T-helper 2 cell (primary cell): ENCODE measurements at places on chromosomes 3 and 15.

DNA sequence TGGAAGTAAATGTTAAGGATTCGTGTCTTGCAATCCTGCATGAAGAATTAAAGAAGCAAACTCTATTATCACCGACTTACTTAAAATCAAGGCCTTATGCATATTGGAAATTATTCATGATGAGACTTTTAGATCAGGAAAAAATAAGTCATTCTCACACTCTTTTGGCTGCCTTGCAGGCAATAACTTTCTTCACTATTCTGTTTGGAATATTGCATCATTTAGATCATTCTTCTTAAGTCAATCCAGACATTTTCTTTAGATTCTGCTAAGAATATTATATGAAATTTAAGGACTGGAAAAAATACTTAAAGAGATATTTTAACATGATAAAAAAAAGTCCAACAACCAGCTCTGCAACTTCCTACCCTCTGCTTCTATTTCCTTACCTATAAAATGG, 245.4 kb downstream of the LRRN1 start:
- DNase-seq: no peak

GRCh38 chr3:37466660-37467359, 292.4 kb upstream of the LRRFIP2 start:
- no peak for DNase-seq

GRCh38 chr15:83282776-83283137, 1.7 kb downstream of the BNC1 start:
- no peak for DNase-seq

DNA sequence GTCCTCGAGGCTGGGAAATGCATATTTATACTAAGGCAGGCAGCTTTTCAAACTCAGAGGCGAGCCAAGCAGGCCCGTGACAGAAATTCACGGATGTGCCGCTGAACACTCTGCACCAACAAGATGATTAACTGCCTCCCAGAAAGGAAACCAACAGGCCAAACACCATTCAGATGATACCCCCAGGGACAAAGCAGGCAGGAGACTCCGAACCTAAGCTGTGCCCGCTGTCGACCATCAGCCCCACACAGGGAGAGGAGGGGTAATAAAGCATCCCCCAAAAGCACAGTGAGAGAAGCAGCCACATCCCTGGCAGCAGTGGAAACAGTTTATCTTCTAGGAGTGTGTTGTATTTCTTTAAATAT, 31.8 kb downstream of the ADAMTS17 start:
- no peak for DNase-seq

GRCh38 chr3:119311081-119311925, 17.1 kb downstream of the ARHGAP31 start:
- DNase-seq: no peak

- no peak for DNase-seq
These were observed 24.1 kb downstream of the WDR48 start for GRCh38 chr3:39075910-39076309.

- DNase-seq: no peak
These were observed 205.0 kb downstream of the FOXP1 start for GRCh38 chr3:71378509-71378908.

GRCh38 chr3:155701882-155702465, 42.9 kb downstream of the PLCH1 start:
- no peak for DNase-seq

- DNase-seq: no peak
These were observed 389.7 kb upstream of the MDFIC2 start for GRCh38 chr3:70702132-70702531.

DNA sequence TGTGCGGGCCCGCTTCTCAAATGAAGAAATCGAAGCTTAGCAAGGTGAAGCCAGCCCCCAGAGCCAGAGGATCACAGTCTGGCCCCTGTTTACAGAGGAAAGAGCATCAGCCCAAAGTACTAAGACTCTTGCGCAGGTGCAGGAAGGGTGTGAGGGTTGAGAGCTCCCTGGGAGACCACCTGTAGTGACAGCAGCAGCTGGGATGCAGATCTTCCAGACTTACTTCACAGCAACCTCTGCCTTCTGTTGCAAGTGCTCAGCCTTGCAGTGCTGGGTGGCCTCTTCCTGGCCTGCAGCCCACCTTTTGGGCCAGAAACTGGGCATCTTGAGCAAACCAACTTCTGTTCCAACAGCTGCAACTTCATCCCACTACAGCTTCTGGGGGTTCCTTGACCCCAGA, 19.7 kb downstream of the SPATA12 start:
- DNase-seq: no peak

- no peak for DNase-seq
These were observed 276.6 kb upstream of the ZPLD1 start for GRCh38 chr3:102158080-102158740.

DNA sequence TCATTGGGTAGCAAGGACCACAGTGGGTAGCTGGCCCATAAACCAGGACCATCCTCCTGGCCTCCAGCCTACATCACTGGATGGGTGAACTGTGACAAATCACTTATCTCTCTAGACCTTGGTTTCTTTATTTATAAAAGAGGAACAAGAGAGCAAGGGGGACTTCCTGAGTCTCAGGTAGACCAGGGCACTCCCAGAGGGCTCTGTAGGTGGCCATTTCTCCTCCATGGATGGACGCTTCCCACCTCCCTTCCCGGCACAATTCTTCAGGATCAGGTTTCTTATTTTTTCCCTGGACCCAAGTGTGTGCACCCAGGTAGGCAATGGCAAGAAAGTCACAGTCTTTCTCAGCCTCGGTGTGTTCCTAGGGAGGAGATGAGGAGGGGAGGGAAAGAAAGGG, 41.4 kb upstream of the SPATA12 start:
- DNase-seq: no peak

GRCh38 chr3:39291903-39292329, 12.1 kb upstream of the CX3CR1 start:
- peak; percentile 66 for DNase-seq

- DNase-seq: peak; percentile 48
These were observed 89.4 kb downstream of the LINGO1 start for GRCh38 chr15:77543159-77543882.

GRCh38 chr3:172524611-172525010, 1.4 kb upstream of the TNFSF10 start:
- DNase-seq: no peak

- DNase-seq: no peak
These were observed 54.3 kb upstream of the AGTR1 start for GRCh38 chr3:148643389-148643840.

GRCh38 chr3:111690242-111690641, 95.1 kb upstream of the ZBED2 start:
- DNase-seq: no peak

GRCh38 chr3:71219744-71220638, 363.5 kb downstream of the FOXP1 start:
- no peak for DNase-seq

- no peak for DNase-seq
These were observed 651.4 kb upstream of the NECTIN3 start for GRCh38 chr3:110420158-110420641.

GRCh38 chr3:136078421-136079364, 113.2 kb downstream of the PPP2R3A start:
- peak; percentile 41 for DNase-seq

DNA sequence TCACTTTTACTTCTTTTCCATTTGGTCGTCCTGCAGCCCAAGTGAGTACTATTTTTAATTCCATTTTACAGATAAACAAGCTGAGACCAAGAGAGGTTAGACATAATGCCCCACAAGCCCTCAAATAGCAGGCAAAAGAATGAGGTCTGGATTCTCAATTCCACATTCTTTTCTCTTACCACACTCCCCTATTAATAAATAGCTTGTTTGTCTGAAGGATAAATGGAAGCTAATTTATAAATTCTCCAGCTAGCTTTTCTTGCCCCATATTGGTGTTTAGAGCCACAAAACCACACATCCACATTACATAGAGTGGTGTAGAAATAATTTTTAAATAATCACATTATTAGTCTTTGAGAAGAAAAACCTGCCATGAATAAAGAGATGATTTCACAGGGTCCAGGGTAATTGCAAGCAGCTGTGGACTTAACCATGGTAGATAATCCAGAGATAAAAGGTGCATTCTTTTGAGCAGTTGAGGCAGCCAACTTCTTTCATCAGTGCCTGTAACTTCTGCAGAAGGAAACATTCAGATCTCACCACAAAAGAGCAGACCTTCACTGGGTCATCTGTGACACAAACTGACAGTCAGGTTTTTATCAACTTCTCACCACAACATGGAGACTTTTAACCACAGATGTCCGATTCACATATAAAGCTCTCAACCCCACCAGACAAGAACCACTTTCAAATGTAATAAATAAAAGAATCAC, 313.4 kb upstream of the STT3B start:
- no peak for DNase-seq

GRCh38 chr3:160793722-160794252, 37.8 kb downstream of the PPM1L start:
- DNase-seq: no peak

- no peak for DNase-seq
These were observed 1283.7 kb downstream of the OTOL1 start for GRCh38 chr3:162780313-162780712.

GRCh38 chr3:170044271-170044670, 6.5 kb downstream of the GPR160 start:
- no peak for DNase-seq

GRCh38 chr3:2511356-2511755, 412.7 kb downstream of the CNTN4 start:
- DNase-seq: no peak

DNA sequence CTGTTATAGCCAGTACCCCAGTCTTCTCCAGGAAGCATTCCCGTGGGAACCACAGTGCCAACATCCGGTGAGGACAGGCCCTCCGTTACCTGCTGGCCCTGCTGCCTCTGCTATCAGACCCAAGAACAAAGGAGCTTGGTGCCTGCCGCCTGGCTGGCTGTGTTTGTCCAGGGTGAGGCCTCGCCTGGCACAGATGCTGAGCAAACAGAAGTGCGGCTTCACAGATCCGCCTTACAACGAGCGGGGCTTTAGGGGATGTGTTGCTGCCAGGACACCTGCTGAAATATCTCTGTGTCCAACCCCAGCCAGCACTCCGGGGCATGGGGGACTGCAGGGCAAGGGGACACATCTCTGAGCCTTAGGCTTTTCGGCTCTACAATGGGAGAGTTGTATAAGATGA, 2.2 kb upstream of the EPHB3 start:
- no peak for DNase-seq

- DNase-seq: no peak
These were observed 194.7 kb downstream of the KLHL25 start for GRCh38 chr15:85600001-85600400.

- DNase-seq: no peak
These were observed 603 bp downstream of the PLEKHO2 start for GRCh38 chr15:64842096-64842939.

- no peak for DNase-seq
These were observed 583.1 kb upstream of the CFAP20DC start for GRCh38 chr3:59632760-59633573.

DNA sequence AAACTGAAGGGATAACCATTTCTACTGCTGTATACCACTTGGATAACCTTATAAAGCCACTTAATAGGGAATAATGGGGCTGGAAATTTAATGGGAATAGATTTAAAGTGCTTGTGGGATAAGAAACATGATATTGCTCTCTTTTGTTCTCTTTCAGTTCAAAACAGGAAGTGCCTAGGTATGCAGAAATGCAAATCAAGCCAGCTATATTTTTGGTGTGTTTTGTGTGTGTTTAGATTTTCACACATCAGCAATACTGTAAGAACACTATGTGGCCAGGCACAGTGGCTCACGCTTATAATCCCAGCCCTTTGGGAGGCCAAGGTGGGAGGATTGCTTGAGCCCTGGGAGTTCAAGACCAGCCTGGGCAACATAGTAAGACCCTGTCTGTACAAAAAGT, 442.3 kb upstream of the TPRG1 start:
- DNase-seq: no peak

- no peak for DNase-seq
These were observed 125.4 kb upstream of the MME start for GRCh38 chr3:154954757-154955156.

DNA sequence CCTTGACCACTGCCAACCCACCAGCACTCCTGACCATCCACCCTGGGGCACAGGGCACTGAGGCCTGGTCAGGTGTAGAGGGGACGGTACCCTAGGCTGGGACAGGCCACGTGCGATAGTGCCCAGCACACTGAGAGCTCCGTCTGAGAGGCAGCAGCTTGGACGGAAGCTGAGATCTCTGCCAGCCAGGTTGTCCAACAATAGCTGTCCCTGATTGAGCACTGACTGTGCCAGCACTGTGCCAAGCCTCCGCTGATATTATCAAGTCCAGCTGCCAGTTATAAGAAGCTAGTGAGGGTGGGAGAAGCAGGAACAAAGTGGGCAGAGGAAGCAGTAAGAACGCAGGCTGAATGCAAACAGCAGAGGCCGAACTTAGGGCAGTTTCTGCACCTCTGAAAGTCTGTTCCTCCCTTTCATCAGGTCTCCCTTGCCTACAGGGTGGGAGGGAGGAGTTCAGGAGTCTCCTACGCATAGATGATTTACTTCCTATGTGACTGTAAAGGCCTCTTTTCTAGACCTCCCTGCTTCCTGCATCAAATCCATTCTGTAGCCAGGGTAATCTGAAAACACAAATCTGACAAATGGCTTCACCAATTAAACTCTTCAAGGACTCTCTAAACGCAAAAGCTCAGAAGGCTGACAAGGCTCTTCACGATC, 29.7 kb downstream of the MRPS11 start:
- no peak for DNase-seq

- DNase-seq: no peak
These were observed 34.8 kb downstream of the SUMF1 start for GRCh38 chr3:4432259-4432658.

GRCh38 chr3:124492824-124493223, 237.4 kb upstream of the UMPS start:
- peak; percentile 7 for DNase-seq

DNA sequence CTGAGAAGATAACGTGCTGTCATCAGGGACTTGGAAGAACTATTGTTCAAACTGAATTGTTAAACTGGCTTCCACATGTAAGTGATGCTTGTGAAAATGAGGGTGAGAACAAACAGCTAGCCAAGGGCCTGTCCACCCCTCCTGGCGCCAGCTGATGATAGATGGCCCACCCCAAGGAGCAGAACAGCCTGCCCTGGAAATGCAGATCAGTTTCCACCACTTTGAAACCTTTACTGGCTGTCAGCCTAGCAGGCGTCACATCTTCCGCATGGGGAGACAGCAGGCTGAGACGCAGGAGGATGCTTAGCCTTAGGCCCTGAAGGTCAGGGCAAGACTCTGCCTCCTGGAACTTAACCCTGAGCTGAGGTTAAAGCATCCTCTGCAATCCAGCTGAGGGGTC, 6.4 kb upstream of the SLC51B start:
- no peak for DNase-seq

- DNase-seq: no peak
These were observed 323.0 kb downstream of the ROBO2 start for GRCh38 chr3:77362936-77363335.

GRCh38 chr3:195154793-195155535, 116.0 kb downstream of the XXYLT1 start:
- no peak for DNase-seq

- DNase-seq: no peak
These were observed 312.0 kb upstream of the CCDC54 start for GRCh38 chr3:107065094-107065861.

- DNase-seq: no peak
These were observed 23.5 kb downstream of the MYH15 start for GRCh38 chr3:108486941-108487340.

GRCh38 chr3:161879470-161879869, 382.9 kb downstream of the OTOL1 start:
- DNase-seq: no peak
